Activated effector memory CD4-positive, alpha-beta T cell treated with anti-CD3 and anti-CD28 coated beads, Interleukin-2, amount 50 U/mL, for 16 hours (primary cell): ENCODE measurements at places on chromosomes 12 and 14.

- no peak for DNase-seq
Measured at GRCh38 chr14:96285667-96286066, 29.7 kb downstream of the BDKRB1 start.

DNA sequence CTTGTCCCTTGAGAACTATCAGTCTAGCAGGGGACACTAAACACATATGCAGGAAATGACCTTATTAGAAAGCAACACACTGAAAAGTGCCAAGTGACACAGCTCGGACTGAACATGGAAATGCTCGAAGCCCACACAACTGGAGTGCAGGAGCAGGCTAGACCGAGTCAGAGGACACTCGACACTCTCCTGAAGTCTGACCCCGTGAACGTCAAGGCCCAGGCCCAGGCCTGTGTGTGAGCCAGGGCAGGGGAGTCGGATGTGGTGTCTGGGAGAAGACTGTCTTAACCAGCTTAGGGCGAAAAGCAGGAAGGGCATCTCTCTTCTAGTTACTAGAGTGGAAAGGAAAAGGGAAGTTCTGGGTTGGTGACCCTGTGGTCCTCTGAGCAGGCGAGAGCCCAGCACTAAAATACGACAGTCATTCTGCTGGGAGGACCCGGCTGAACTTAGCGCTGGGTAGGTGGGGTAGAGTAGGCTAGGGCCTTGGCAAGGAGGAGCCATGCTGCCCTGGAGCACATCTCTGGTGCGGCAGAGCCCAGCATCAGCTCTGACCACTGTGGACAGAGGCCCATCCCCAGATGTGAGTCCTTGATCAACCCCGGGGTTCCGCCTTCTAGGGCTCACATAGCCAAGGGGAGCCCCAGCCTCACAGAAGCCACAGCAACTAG is 93.0 kb downstream of the NTF3 start:
- DNase-seq = no peak

DNA sequence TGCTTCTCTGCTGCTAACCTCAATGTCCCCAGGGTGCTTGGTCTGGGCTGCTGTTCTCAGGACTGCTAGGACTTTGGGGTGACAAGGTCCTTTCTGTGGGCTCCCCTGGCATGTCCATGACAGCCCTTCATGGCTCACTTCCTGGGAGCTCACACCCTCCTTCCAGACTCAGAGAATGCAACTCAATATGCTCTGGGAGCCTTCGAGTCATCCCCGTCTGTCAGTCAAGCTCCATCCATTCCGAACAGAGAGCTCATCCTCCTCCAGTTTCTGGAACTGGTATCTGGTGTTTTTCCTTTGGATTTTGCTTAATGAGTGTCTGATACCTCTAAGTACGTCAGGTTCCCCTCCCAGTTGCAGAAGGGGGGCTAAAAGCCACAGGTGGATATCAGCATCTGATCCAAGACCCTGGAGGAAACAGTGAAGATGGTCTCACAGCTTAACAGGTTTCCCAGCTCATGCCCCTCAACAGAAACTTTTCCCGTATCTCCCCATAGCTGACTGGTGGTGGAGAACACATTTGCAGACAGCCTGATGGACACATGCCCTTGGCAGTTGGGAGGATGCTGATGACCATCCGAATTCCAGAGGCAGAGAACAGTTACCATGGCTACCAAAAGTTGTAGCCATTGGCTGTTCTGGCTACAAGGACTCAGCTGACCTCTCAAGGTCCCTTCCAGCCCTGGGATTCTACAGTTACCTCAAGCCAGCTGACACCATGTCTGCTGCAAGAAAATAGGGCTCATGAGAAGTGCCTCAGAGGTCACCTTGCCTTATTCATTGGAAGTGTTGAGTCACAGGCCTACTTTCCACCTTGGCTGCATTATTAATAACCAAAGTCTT is 9.5 kb upstream of the RAB35 start:
- no peak for DNase-seq

DNA sequence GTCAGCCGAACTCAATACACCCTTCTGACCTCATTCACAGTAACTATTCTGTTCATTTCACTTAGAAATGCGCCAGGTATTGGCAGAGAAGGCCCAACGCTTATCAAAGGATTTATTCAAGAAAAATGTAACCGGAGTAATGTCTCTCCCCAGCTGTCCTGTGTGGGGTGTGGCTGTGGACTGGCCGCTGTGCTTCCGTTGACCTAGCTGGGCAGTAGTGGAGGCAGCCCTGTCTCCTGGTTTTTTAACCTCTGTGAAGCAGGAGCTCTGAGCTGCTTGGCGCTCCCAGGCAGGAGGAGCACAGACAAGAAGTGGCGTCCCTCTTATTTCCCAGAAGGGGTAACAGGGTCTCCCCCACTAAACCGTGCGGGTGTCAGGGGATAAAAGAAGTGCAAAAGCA is 85.2 kb downstream of the ESR2 start:
- no peak for DNase-seq

GRCh38 chr14:73376585-73376984 is 81.8 kb downstream of the NUMB start:
- no peak for DNase-seq

DNA sequence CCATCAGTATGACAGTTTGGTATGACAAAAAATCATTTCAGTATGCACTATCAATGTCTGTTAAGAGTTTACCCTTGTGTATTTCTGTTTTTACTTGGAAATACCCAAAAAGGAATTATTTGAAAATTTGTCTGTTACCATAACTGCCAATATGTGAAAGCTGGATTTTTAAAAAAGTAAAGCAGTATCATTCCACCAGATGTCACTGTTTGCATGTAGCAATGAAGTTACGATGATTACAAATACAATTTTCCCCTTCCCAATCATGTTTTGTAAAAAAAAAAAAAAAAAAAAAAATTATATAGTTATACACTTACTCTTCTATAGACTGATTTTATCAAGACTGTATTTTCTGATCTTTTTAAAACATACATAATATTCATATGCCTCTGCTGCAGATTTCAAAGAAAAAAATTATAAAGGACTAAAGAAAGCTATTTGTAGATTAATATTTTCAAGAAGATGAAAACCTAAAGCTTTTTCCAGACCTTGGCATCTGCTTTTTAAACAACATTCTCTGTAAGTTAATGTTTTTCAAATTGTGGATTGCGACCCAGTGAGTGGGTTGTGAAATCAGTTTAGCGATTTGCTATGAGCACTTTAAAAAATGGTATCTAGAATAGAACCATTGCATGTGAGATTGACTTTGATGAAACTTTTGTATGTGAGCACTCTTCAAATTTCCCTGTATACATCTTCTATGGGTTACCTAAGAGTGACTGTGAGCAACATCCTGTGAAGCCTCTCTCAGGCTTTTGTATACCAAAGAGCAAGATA is 114.2 kb downstream of the TTC6 start:
- no peak for DNase-seq
